ENCODE measurements at places on chromosomes 4 and X.

DNA sequence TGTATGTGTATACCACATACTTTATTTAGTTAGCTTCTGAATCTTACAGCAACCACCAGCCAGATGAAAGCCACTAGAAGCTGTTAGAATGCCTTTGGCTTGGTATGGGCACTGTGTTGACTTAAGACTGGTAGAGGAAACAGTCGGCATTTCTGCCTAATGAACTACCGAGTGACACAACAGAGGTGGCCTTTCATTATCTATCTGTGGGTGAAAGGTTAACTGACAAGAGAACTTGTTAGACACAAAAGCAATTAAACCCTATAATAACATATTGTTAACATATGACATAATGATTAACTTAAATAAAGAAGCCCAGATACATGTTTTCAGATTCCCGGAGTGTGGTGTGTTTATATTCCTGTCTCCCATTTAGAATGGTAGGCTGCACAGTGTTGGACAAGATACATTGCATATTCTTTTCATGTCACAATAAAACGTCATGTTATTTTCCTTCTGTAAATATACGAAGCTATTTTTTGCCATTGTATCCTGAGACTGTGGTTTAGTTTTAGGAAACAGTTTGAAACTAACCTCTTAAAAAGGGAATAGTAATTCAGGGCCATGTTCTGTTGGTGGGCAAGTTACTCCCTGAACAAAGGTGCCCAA, 181.5 kb downstream of the SLIT2 start:
- DNase-seq = no peak

DNA sequence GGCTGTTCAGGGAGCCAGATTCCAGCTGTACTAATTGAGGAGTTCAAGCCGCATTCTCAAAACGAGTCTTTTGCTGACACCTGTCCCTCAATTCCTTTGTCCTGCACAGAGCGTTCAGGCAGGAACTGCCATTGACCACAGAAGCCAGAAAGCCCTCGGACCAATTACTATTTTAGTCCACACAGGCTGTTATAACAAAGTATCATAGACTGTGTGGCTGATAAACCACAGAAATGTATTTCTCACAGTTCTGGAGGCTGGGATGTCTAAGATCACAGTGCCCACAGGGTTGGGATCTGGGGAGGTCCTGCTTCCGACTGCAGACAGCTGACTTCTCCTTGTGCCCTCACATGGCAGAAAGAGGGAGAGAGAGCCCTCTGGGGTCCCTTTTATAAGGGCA, 119.8 kb upstream of the ATP6AP2 start:
- DNase-seq = no peak

DNA sequence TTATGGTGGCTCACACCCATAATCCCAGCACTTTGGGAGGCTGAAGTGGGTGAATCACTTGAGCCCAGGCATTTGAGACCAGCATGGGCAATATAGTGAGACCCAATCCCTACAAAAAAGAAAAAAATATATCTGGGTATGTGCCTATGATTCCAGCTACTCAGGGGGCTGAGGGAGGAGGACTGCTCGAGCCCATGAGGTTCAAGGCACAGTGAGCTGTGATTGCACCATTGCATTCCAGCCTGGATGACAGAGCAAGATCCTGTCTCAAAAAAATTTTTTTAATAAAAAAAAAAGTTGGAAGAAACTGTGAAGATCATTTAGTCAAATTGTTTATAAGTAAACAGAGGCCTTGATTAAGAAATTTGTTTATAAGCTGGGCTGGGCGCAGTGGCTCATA, 39.7 kb downstream of the KLHL8 start:
- no peak for DNase-seq

GRCh38 chr4:1049591-1049905, 38.1 kb downstream of the FGFRL1 start:
- no peak for DNase-seq

- no peak for DNase-seq
Measured at GRCh38 chr4:149047368-149047767, 605.2 kb upstream of the NR3C2 start.

DNA sequence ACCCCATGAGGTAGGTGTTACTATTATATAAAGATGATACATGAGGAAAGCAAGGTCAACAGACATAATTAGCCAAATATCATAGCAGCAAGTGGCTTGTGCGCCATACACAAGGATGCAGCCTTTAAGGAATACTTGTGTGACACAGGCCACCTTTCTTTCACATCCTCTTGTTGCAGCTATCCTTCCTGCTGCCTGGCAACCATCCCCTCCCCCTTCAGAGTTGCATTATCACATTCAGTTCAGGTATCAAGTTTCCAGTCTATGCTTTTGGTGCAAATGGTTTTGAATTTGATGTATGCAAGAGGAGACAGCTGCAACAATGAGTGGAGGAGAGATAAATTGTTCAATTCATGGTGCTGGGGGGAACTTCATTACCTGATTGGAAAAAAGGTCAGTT, 6.4 kb downstream of the ZCCHC18 start:
- no peak for DNase-seq

DNA sequence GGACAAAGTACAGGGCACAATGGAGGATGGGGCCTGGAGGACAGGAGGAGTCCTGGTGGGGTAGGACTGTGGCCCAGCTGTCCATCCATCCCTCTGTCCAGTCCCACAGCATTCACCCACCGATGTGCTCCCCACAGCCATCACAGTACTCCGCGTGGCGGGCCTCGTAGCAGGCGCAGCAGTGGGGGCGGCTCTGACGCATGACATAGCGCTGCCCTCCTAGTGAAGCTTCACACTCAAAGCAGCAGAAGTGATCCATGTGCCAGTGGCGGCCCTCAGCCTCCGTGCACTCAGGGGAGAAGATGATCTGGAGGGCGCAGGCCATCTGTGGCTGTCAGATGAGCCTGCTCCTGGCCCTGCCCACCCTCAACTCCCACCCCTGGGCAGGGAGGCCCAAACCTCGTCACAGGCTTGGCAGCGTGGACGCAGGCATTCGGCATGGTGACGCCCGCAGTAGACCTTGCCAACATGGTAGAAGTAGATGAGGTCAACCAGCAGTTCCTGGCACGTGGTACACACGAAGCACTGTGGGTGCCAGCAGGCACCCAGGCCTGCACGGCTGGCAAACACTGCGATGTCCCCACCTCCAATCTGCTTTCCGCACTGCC, 6.3 kb downstream of the PLP2 start:
- DNase-seq = no peak

DNA sequence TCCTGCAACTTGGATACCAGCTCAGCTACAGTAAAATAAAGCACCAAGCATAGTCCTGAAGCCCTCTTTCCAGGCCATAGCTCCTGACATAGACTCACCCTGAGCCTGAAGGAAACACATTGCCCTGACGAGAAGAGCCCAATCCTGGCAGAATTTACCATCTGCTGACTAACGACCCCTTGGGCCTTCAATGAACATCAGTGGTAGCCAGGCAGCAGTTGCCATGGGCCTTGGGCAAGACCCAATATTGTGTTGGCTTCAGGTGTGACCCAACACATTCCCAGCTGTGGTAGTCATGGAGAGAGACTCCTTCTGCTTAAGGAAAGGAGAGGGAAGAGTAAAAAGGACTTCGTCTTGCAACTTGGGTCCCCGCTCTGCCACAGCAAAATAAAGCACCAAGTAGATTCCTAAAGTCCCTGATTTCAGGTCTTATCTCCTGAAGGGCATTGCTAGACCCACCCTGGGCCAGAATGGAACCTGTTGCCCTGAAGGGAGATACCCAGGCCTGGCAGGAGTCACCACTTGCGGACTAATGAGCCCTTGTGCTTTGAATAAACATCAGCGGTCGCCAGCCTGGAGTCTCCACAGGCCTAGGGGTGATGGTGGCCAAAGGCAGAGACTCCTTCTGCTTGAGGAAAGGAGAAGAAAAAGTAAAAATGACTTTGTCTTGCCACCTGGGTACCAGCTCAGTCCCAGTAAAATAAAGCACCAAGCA, 902.6 kb downstream of the C4orf33 start:
- DNase-seq = no peak

- DNase-seq = no peak
Measured at GRCh38 chr4:32485956-32486355, 1765.8 kb downstream of the PCDH7 start.

DNA sequence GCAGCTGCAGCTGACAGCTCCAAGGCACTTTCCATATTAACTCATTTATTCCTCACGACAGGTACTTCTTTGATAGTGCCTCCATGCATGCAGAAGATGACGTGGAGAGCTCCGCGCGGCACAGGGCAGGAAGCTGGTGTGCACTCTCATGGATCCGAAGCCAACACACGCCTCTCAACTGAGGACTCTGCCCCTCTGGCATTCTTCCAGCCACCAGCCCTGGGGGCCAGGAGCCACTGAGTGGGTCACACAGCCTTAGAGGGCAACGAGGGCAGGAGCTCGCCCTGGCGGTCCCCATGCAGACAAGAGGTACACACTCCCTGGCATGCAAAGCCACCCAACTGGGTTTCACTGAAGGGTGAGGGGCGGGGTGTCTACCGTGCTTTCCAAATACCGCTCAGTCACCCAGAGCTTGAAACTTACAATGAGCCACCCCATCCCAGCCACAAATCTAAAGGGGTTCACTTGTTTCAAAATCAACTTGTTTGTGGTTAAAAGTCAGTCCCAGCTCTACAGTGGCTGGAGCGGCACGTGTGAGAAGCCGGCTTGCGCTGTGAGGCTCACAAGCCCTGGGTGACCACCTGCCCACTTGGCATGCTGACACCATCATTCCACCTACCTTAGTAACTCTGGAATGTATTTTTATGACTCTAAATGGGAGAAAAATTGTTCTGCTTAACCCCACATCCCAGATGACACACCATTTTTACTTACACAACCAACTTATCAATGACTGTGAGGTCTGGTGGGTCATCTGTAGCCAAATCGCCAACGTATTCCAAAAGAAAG, 16.2 kb downstream of the NOP14 start:
- no peak for DNase-seq

DNA sequence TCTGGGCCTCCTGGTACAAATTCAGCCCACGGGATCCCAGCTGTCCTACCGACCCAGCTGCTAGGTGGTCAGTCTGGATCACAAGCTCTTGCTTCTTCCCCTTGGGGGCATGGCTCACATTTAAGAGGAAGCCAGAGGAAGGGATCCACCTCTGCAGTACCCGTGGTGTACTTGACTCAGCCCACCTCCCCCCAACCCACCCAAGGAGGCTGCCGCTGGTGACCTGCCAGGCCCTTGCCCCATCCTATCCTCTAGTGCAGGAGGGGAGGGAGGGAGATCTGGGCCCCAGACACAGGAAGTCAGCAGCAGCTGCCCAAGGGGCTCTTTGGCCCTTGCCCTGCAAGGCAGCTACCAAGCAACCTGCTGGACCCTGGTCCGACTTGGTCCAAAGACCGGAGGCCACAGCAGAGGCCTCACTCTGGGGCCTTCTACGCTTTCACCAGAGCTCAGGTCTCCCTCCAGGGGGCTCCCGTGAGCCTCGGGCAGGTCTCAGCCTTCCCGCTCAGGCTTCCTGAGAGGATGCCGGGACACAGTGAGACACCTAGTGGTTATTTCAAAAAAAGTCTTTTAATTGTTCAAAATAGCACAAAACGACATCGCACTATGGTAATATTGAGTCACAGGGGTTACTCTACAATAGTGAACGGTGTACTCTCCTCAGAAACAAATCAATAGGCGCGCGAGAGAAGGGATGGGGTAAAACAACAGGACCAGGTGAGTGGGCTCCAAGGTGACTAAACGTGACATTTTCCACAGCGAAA, 2.7 kb upstream of the RENBP start:
- DNase-seq = peak; percentile 74

DNA sequence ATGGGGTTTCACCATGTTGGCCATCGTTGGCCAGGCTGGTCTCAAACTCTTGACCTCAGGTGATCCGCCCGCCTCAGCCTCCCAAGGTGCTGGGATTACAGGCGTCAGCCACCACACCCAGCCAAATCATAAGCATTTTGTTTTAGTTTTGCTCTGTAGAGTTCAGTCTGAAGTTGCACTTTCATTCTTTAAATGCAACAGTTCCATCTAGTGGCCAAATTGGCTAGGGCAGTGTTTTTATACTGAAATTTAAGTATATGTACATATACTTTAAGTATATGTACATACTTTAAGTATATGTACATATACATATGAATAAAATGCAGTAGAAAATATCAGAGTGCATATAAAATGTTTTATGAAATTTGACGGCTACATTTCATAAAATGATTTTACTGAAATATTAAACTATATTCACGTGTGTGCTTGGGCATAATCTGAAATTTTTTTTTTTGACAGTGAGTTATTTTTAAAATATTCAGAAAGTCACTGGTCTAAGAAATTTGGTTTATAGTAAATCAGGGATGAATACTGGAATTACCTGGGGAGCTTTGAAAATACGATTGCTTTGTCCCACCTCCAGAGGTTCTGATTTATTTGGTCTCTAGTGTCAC, 145.5 kb downstream of the NWD2 start:
- no peak for DNase-seq
